ENCODE measurements at places on chromosomes 6 and 20.

DNA sequence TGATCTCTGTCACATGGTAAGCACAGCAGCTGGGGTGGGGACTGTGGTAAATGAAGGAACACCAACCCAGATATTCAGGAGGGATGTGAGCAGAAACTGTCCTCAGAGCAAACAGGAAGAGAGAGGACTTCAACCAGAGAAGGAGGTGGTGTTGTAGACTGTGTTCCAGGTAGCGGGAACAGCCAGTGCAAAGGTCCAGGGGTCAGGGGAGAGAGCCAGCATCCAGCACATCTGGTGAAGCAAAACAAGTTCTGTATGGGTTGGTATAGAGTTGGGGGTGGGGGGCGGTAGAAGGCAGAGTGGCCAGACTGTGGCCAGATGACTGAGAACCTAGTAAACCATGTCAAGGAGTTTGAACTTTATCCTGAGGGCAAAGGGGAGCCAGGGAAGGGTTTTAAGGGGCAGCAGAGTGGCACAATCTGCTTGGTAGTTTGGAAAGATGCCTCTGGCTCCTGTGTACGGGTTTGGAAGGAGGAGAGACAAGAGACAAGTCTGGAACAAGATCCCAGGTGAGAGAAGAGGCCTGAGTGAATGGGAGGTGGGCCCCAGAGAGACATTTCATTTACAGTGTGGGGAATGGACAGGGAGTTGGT, 27.8 kb upstream of the TTPAL start:
- no peak for DNase-seq

GRCh38 chr20:43767686-43768474, 41.1 kb upstream of the GTSF1L start:
- no peak for DNase-seq

GRCh38 chr6:54010340-54011276, 100.6 kb upstream of the MLIP start:
- no peak for DNase-seq

DNA sequence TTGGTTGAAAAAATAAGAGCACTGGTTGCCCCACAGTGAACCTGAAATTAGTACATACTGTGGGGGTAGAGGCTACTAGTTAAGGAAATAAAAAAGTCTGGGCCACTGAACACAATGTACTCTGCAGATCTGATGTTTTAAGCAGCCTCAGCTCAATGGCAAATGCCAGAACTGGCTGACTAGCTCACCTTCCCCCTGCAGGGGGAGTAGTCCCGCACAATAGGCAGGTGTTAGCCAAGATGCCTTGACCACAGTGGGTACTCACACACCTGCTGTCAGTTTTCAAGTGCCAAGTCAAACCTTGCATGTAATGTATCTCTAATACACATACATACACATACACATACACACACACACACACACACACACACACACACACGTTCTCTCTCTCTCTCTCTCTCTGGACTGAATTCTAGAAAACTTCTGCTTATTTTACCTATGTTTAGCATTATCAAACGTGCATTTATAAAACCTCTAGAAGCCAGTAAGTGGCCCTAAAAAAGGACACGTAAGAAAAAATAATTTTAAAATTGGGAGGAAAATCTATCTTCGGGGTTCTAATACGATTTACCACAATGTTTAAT, 36.1 kb downstream of the GMDS start:
- peak; percentile 50 for DNase-seq

DNA sequence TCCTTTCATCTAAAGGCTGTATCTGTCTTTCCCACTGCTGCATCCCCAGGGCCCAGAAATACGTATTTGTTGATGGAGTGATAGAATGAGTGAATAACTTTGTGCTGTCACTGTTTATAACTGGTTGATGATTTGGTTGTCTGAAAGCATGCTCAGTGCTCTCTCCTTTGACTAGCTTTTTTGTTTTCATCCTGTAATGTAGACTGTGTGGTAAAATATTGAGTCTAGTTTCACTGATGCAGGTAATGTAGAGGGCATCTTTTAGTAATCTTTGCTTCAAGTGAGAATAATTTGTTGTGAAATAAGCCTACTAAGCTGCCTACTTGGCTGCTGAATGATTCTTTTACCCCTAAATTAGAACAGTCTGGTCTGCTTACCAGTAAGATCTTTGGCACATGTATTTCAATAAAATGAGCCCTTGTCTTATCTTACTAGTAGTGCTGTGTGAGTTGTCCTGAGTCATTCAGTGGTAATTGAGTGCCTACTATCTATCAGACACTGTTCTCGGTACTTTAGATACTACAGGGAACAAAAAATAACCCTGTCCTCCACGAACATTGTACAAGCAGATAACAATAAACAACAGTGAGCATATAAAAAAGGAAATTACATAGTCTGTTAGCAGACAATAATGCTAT, 39.9 kb downstream of the MAPK14 start:
- peak; percentile 11 for DNase-seq

- no peak for DNase-seq
Observed at GRCh38 chr6:107354451-107354850, 104.9 kb downstream of the PDSS2 start.

- DNase-seq, result no peak
Observed at GRCh38 chr20:6120491-6120988, 2.3 kb downstream of the FERMT1 start.

GRCh38 chr6:161355696-161356095, 81.8 kb upstream of the AGPAT4 start:
- DNase-seq, result no peak

- no peak for DNase-seq
Observed at GRCh38 chr6:52164319-52165094, 21.7 kb upstream of the IL17A start.

DNA sequence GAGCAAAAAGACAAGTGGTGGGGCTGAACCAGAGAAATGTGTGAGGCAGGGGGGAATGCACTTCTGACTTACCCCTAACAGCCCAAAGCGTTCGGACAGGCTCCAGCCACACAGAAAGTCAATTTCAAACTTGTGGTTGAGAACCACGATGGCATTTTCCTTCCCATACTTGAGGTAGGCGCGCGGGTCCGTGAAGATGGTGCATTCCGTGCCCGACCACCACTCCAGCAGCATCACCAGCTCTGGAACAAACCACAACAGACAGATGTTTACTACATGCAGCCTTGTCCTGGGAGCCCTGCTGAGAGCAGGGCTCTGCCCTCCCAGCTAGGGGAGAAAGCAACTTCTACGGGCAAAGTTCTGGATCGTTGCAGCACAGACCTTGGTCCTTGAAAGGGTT, 107.7 kb downstream of the AGPAT4 start:
- DNase-seq, result no peak

- DNase-seq, result no peak
Observed at GRCh38 chr6:168106633-168107005, 27.6 kb upstream of the FRMD1 start.

DNA sequence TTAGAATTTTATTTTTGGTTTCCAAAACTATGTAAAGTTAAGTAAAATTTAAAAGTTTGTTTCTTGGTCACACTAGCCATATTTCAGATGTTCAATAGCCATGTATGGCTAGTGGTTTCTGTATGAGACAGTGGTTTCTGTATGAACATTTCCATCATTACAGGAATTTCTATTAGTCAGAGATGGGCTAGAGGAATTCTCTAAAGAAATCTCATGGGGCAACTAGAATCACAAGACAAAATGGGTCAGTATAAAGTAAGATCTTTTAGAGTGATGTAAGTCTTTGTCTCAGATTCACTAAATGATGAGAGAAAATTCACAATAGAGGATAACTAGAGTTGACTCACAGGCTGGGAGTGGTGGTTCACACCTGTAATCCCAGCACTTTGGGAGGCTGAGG, 149.0 kb downstream of the FUT9 start:
- DNase-seq, result no peak

DNA sequence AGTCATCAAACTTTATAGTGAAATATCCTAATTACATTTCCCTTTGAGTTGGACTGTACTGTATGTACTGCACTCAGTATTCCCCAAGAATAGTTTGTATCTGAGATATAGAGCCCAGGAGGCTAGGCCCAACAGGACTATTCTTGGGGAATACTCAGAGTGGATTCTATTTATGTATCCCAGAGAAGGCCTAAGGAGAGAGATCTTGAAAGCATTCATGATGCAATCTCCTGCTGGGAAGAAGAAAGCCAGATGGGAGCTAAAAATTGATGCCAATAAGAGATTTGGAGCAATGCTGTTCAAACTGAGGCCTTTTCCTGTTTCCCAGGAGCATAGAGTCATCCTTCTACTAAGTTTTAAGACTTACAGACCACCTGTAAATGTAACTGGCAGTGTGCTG, 452.1 kb upstream of the PLCB4 start:
- no peak for DNase-seq

DNA sequence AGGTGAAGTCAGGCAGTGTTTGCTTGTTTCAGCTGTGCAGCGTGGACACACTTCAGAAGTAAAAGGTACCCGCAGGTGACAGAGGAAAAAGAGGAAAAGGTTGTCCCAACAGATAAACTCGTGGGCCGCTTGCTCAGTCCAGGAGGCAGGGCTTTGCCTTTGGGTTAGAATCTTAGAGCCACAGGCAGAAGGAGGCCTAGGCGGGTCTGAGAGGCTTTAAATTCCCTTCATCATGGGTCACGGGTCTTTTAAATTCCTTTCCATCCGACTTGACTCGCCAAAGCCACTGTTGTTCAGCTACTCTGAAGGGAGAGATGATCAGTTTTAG, 48.2 kb downstream of the AGPAT4 start:
- DNase-seq, result no peak

GRCh38 chr6:53058388-53059195, 6.6 kb upstream of the FBXO9 start:
- DNase-seq, result no peak

DNA sequence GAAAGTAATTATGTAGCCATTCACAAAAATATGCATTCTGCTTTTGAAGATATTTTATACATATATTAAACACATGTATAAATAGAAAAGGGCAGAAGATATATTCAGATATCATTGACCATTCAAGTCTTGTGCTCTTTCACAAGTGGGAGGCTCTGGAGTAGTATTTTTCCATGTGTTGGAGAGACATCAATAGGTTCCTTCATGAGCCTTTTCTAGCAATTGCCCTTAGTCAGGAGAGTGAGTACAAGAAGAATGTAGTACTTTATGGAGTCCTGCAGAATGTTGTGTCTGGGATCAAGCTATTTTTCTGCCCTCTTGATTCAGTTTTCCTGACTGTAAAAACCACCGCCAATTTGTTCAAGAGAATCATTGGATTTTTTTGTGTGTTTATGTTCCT, 117.9 kb downstream of the LRRC1 start:
- no peak for DNase-seq

DNA sequence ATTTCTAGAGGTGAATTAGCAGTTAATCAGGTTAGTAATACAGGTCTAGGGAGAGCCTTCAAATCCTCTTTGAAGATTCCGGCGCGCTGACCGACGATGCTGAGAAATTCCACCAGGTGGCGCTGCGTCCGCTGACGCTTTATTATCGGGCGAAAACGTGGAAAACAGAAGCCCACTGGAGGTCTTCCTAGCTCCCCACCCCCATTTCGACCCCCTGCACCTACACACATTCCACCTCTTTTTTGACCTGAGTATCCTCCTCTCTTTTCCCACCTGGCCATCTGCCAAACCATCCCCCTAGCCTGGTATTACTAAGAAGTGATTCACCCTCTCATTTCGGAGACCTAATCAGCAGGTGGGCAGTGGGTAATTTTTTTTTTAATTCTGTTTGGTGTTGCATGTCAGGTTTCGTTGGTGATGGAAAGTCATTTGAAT, 65.4 kb upstream of the RIN2 start:
- DNase-seq, result peak; percentile 52

- no peak for DNase-seq
Observed at GRCh38 chr20:57759724-57760123, 49.9 kb upstream of the PMEPA1 start.

GRCh38 chr6:5191222-5191621, 69.5 kb downstream of the LYRM4 start:
- DNase-seq, result no peak

- no peak for DNase-seq
Observed at GRCh38 chr6:13725570-13725969, 13.9 kb upstream of the RANBP9 start.

- DNase-seq, result no peak
Observed at GRCh38 chr6:69155467-69155866, 520.4 kb downstream of the ADGRB3 start.

- no peak for DNase-seq
Observed at GRCh38 chr6:5763871-5764270, 242.9 kb downstream of the NRN1 start.

GRCh38 chr20:3753098-3753497, 14.5 kb downstream of the ADISSP start:
- DNase-seq, result peak; percentile 80

GRCh38 chr20:24598346-24598745, 128.9 kb downstream of the SYNDIG1 start:
- DNase-seq, result no peak

DNA sequence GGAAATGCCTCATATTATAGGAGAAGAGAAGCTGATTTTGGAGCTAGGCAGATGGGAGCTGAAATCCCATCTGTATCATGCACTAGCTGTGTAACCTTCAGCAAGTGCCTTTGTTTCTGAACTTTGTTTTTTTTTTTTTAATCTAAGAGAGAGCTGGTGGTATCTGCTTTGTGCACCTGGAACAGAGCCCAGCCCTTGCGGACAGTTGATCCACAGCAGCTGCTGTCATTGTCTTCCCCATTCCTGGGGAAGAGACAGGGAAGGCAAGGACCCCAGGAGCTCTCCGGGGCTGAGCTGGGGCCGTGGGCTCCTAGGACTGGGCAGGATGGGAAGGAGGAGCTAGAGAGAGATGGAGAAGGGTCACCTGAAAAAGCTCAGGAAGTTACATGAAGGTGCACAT, 92.1 kb downstream of the SYNJ2 start:
- no peak for DNase-seq

- DNase-seq, result no peak
Observed at GRCh38 chr6:23091795-23092194, 522.4 kb downstream of the HDGFL1 start.

DNA sequence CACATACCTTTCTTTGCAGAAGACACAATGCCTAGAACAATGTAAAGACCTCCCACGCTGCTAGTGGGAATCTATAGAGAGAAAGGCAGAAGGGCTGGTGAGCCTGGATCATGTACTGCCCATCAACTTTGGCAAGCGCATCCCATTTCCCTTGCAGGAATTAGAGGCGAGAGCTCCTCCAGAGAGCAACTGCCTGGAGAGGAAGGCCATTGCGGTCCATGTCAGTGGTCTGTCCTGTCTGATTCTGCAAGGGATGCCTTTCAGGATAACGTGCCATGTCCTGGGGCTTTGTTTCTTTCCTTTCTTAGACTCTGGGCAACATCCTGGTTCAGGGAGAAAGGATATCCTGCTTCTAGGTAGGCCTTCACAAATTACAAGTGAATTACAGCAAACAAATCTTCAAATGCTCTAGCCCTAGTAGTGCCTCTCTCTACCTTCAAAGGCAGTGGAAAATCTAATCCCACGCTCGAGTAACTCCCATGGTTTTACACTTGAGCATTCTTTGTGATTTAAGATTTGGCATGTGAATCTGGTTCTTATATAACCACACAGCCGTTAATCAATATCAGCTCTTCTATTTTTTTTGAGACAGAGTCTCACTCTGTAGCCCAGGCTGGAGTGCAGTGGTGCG, 38.5 kb downstream of the GCNT2 start:
- DNase-seq, result peak; percentile 7
